ENCODE measurements at places on chromosomes 4 and X.

GRCh38 chr4:30770049-30770549, 49.9 kb downstream of the PCDH7 start:
- no peaks in the 10 kb centered on the region for H3K4me1 ChIP-seq
- H3K27me3 ChIP-seq: no peaks in the 10 kb centered on the region
- H3K27ac ChIP-seq: no peak overlapping the region
- no peaks in the 10 kb centered on the region for H3K36me3 ChIP-seq
- DNase-seq: no peak

- H3K4me1 ChIP-seq: no peaks in the 10 kb centered on the region
- no peak overlapping the region for H3K4me3 ChIP-seq
- no peak overlapping the region for H3K27ac ChIP-seq
- H3K36me3 ChIP-seq: no peaks in the 10 kb centered on the region
- H3K27me3 ChIP-seq: no peaks in the 10 kb centered on the region
Observed at GRCh38 chr4:112560084-112560483, 44.1 kb upstream of the NEUROG2 start.

GRCh38 chr4:74237425-74237966, 70.8 kb upstream of the EPGN start:
- no peak overlapping the region for H3K4me3 ChIP-seq
- no peaks in the 10 kb centered on the region for H3K4me1 ChIP-seq
- no peak for DNase-seq
- H3K27me3 ChIP-seq: no peaks in the 10 kb centered on the region
- no peak overlapping the region for H3K27ac ChIP-seq

DNA sequence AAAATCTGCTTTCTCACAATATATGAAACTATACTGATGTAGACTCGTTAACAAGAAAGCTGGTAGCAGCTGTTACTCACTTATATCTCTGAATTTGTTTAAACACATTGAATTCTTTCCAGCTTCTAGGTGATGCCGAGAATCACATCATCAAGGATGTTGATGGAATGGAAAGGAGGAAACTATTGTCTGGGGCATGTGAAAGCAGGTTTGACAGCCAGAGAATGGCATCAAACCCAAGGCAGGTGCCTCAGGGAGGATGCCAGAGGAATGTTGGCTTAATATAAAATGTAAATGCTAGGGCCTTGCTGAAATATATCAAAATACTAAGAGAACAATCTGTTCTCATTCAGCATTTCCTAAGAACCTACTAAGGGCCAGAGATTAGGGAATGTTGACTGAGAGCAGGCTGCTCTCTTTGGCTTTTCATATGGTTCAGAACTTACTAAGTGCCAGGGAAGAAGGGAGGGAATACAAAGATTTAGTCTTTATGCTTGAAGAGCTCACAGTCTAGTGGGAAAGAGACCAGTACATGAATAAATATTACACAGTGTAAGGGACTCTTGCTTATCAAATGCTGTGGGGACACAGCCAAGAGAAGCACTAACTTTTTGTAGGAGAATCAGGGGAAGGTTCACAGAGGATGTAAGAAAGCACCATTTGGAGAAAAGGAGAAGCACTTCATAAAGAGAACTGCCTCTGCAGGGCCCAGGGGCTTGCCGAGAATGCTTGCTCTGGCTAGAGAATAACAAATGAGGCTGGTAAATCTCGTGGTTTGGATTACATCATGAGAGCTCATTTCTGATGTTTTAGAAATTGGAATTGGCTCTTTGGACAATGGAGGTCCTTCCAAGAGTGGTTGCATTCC, 14.7 kb downstream of the SLIT2 start:
- H3K4me3 ChIP-seq: no peak overlapping the region
- no peaks in the 10 kb centered on the region for H3K36me3 ChIP-seq
- H3K27me3 ChIP-seq: no peaks in the 10 kb centered on the region
- H3K27ac ChIP-seq: no peak overlapping the region

GRCh38 chrX:131752493-131753198, 208.8 kb downstream of the OR13H1 start:
- no peaks in the 10 kb centered on the region for H3K4me1 ChIP-seq
- H3K27me3 ChIP-seq: no peaks in the 10 kb centered on the region
- peak; percentile 79 for DNase-seq

- H3K36me3 ChIP-seq: no peaks in the 10 kb centered on the region
- peak overlapping the region; percentile 5 for H3K4me3 ChIP-seq
- H3K4me1 ChIP-seq: peaks cover 12% of the 10 kb centered on the region
- H3K27ac ChIP-seq: no peak overlapping the region
- DNase-seq: no peak
Observed at GRCh38 chr4:183455431-183456195, 11.2 kb downstream of the CDKN2AIP start.

DNA sequence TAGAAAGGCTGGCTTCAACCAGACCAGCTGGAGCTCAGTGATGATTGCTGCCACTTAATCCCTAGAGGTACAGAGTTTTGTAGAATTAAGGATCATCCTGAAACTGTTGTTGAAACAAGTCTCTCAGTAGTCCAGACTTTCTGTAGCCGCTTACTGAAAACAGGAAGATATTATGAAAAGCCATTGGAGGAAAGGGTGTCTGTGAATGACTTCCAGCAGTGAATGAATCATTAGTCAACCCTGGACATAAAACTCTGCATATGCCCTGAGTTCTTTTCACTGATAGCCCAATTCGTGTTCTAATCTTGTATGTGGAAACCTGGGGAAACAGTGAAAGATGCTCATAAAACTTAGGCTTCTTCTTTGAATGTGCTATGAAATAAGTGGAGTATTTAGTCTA, 14.8 kb downstream of the HOPX start:
- no peak overlapping the region for H3K27ac ChIP-seq
- H3K4me3 ChIP-seq: no peak overlapping the region
- no peaks in the 10 kb centered on the region for H3K27me3 ChIP-seq
- no peaks in the 10 kb centered on the region for H3K4me1 ChIP-seq
- DNase-seq: no peak
- H3K36me3 ChIP-seq: no peaks in the 10 kb centered on the region

- DNase-seq: no peak
- H3K4me3 ChIP-seq: no peak overlapping the region
- no peaks in the 10 kb centered on the region for H3K4me1 ChIP-seq
- H3K27ac ChIP-seq: no peak overlapping the region
Observed at GRCh38 chrX:106725931-106726330, 570 bp upstream of the RNF128 start.

- H3K4me1 ChIP-seq: no peaks in the 10 kb centered on the region
- no peaks in the 10 kb centered on the region for H3K27me3 ChIP-seq
- H3K4me3 ChIP-seq: no peak overlapping the region
- no peak for DNase-seq
Observed at GRCh38 chr4:77413766-77414165, 191.9 kb upstream of the CXCL13 start.

DNA sequence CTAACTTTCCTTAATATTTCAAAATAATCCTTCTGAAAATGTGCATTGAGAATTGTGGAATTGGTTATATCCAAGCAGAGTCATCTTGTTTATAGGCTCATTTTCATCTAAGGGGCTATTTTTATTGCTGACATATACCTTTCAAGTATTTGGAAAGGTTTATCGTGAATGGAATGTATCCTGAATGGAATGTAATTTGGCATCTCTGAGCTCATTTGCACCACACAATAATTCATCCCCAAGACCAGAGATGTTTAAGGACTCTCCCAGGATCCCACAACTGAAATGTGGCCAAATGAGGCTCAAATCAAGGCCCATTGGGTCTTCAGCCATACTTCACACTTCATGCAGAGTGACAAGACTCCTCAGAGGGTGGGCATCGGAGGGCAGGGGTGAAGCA, 7.5 kb upstream of the SETD7 start:
- no peak for DNase-seq
- peaks cover 12% of the 10 kb centered on the region for H3K4me1 ChIP-seq
- no peaks in the 10 kb centered on the region for H3K27me3 ChIP-seq
- H3K36me3 ChIP-seq: no peaks in the 10 kb centered on the region

DNA sequence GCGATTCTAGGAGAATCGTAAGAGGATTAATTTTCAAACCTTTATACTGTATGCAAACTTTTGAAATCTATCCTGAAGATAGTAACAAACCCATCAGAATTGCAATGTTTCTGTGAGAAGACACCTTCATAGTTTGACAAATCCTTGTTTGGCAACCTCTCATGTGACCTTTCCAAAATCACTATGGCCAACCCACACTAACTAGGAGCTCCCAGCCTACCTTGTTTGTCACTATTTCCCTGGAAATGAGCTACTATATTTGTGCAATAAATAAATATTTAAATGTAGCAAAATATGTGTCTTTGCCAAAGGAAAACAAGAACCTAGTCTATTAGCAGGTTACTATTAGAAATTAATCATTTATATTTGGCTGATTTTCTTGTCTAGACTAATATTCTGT, 173.7 kb downstream of the PPP1R2C start:
- H3K36me3 ChIP-seq: no peaks in the 10 kb centered on the region
- no peaks in the 10 kb centered on the region for H3K4me1 ChIP-seq
- no peaks in the 10 kb centered on the region for H3K27me3 ChIP-seq
- H3K4me3 ChIP-seq: no peak overlapping the region
- no peak overlapping the region for H3K27ac ChIP-seq

DNA sequence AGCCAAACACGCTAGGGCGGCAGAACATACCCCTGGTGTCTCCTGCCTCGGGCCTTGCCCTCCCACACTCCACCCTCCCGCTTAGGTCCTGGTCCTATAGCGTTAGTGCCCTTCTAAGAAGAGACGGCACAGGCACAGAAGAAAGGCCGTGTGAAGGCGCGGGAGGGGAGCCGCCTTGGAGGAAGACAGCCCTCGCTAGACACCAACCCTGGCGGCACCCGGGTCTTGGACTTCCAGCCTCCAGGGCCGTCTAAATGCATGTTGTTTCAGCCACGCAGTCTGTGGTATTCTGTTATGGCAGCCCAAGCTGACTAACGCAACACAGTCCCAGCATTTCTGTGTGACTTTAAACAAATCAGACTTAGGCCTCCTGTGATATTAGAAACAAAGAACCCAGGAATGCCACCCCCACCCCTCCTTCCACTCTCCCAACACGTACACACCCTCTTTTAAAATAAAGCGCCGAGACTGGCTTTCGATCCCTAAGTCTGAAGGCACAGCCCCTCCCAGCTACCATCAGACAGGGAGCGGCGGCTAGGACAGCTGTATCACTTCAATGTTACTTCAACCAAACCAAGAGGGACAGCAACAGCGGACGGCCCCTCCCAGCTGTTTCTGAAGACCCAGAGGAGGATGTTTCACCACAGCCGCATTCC, 128.0 kb downstream of the AFAP1 start:
- no peak overlapping the region for H3K27ac ChIP-seq
- H3K4me1 ChIP-seq: no peaks in the 10 kb centered on the region
- no peak overlapping the region for H3K4me3 ChIP-seq
- no peaks in the 10 kb centered on the region for H3K27me3 ChIP-seq
- H3K36me3 ChIP-seq: peaks cover 4% of the 10 kb centered on the region
- no peak for DNase-seq

DNA sequence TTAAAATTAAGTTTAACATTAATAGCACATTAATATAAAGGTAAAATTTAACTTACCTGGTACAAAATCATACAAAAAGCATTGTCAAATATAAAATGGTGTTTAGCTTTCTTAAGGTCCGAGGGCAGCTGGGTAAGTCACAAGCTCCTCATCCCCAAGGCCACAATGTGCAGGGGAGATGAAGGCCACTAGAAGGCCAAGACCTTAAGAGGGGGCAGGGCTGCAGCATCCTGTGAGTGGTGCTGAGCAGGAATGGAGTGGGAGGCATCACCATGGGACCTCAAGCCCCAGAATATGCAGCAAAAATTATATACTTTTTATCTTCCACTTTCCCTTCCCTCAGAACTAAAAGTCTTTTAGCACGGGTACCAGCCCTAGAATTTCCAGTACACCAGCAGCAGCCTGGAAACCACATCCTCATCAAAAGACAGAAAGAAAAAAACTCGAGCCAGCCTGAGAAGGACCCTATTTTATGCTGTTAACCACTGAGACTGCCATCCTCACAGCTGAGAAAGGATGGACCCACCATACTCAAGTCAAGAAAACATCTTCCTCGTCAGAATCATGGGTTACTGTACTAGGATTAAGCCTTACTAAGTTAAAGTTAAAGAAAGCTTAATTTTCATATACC, 13.0 kb upstream of the RHOXF2 start:
- H3K36me3 ChIP-seq: no peaks in the 10 kb centered on the region
- no peak overlapping the region for H3K27ac ChIP-seq
- DNase-seq: peak; percentile 1
- H3K4me1 ChIP-seq: peaks cover 5% of the 10 kb centered on the region
- H3K4me3 ChIP-seq: no peak overlapping the region

DNA sequence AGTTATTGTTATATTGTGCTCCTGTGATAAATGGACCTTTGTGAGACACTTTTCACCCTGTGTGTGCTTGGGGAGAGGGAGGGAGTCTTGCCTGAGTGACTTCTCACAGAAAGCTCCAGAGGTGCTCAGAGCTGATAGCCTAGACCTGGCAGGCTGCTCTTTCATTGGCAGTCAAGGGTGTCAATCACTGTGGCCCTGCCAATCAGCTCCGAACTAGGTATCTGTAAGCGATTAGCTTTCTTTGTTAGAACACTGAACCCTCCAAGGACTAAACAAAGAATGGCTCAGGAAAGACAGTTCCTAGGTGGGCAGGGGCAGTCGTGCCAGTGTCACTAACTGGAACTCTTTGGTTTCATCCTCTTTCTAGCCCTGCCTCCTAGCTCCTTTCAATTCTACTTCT, 2.7 kb upstream of the NALF2 start:
- no peak for DNase-seq
- H3K4me3 ChIP-seq: no peak overlapping the region
- H3K27me3 ChIP-seq: peaks cover 3% of the 10 kb centered on the region
- H3K36me3 ChIP-seq: no peaks in the 10 kb centered on the region

- H3K27me3 ChIP-seq: no peaks in the 10 kb centered on the region
- H3K4me3 ChIP-seq: no peak overlapping the region
- no peaks in the 10 kb centered on the region for H3K4me1 ChIP-seq
- no peaks in the 10 kb centered on the region for H3K36me3 ChIP-seq
- H3K27ac ChIP-seq: no peak overlapping the region
- no peak for DNase-seq
Observed at GRCh38 chr4:114597410-114598115, 1.0 kb upstream of the UGT8 start.

GRCh38 chr4:155593793-155594192, 72.9 kb upstream of the GUCY1A1 start:
- no peaks in the 10 kb centered on the region for H3K4me1 ChIP-seq
- DNase-seq: no peak
- H3K27ac ChIP-seq: no peak overlapping the region
- H3K4me3 ChIP-seq: no peak overlapping the region

GRCh38 chr4:83490876-83491450, 6.1 kb upstream of the ABRAXAS1 start:
- no peaks in the 10 kb centered on the region for H3K36me3 ChIP-seq
- H3K27me3 ChIP-seq: no peaks in the 10 kb centered on the region
- no peak for DNase-seq
- H3K4me1 ChIP-seq: no peaks in the 10 kb centered on the region
- no peak overlapping the region for H3K27ac ChIP-seq
